ENCODE measurements at places on chromosomes 11 and 22.

GRCh38 chr11:132653237-132653636 is 879.1 kb downstream of the OPCML start:
- DNase-seq, result no peak

GRCh38 chr22:49676783-49677494 is 150.7 kb downstream of the BRD1 start:
- DNase-seq, result no peak

DNA sequence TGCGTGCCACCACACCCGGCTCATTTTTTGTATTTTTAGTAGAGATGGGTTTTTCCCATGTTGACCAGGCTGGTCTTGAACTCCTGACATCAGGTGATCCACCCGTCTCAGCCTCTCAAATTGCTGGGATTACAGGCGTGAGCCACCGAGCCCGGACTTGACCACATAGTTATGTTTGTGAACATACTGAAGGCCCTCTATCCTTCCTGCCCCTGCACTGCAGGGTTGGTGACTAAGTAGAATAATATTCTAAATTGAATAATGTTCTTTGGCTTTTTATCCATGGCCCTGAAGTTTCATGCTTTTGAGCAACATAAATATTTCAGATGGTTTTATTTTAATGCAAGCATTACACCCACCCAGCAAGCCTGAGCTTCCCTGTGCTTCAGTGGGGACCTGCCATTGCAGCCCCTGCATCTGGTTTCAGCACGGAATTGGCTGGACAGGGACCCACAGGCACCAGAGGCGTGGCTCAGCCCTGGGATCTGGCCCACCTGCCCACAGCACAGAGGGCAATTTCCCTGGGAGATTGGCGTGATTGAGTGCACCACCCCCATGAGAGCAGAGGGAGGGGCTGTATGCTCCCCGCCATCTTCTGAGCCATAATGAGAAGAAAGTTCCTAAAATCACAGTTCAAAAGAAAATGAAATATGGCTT is 460.5 kb downstream of the BRD1 start:
- no peak for DNase-seq

DNA sequence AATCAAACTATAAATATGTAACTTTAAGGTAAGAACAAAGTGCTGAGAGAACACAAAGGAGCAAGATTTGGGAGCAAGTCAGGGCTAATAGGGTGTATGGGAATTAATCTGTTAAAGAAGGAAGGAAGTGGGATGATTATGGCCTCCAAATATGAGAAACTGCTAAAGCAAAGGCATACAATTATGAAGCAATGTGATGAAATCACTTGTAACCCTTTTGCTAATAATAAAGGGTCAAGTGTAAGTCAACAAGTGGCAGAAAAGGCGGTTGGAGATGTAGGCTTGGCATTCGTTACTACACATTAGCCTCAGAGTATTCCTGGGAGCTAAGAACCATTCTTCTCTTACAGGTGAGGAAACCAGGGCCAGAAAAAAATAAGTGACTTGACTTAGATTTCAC is 1002.3 kb upstream of the TENM4 start:
- DNase-seq, result no peak
